ENCODE measurements at places on chromosomes 1 and 21.

- no peak for DNase-seq
These were observed 6.3 kb upstream of the PARP1 start for GRCh38 chr1:226414098-226414698.

DNA sequence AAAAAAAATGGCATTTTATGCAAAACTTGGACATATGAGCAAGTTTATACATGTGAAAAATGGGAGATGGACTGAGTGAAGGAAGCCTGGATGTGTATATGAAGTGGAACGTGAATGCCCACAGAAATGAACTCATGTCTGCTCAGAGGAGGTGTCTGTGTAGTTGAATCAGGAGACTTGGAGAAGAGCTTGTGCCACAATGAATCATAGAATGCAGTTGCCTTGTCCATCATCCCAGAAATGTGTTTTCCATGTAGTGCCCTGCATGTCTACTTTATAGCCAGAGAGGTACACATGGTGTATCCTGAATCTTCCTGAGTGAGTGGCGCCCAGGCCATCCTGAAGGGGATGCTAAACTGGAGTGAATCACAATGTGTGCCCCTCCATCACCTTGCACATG is 2.6 kb upstream of the ILDR2 start:
- no peak for DNase-seq

DNA sequence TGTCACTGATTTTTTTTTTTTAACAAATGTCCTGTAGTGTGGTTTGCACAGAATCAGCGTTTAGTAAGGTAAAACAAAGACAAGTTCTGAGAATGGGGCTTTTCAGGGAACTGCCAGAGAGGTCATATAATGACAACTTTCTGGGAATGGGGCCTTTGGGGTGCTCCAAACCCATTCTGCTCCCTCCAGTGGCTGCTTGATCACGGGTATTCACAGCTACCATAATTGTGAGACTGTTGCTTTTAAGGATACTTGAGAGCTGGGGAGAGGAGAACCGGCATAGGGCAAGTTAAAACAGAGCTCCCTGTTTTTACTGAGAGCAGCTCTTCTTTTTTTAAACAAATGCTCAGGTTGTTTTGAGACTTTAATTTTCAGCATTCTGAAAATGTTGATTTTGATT is 48.2 kb downstream of the CYP2J2 start:
- DNase-seq, result no peak

DNA sequence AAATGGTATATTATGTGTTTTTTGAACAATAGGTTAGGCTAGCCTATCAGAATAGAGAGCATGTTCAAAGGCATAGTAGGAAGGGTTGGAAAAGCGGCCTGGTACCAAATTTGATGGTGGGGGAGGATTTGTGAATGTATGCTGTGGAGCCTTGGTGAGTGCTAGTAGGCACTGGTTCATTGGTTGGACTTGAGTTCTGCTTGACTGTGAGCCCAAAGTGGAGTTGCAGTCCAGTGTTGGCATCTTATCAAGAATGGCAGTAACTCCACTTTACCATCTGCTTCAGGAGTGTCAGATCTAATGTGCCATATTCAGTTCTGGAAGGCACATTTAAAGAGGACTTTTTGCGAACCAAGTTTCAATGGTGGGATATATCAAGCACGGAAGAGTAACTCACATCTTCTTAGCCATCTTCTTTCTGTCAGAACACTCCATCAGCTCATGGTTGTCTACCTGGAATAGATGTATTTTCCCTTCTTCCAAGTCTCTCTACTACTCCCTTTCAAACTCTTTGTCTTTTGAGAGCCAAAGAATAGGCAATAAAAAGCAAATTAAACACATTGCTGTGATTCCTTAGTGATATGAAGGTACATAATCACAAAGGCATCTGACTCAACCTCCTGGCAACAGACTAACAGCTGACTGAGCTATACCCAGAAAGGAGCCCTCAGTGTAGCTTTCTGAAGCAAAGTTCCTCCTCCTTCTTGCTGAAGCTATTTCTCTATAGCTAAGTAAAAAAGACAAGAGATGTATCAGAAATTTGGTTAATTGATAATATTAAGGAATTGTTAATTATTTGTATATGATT is 21.7 kb downstream of the LRRC8B start:
- DNase-seq, result peak; percentile 38

DNA sequence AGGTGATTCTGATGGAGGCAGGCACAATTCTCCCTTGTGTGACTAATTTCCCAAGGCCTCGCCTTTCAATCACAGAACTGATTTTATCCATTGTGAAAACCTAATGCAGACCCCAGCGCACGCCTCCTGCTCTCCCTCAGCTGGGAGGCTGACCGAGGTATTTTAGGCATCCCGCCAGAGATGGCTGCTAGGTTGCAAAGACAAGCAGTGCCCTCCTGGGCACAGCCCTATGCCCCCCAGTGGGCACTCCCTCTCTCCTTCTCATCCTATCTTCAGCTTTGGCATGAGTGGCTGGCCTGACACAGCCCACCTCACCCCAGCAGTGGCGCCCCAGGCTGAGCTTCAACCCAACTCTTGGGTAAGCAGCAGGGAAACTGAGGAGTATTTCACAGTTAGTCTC is 24.2 kb upstream of the ZNF648 start:
- DNase-seq, result no peak

DNA sequence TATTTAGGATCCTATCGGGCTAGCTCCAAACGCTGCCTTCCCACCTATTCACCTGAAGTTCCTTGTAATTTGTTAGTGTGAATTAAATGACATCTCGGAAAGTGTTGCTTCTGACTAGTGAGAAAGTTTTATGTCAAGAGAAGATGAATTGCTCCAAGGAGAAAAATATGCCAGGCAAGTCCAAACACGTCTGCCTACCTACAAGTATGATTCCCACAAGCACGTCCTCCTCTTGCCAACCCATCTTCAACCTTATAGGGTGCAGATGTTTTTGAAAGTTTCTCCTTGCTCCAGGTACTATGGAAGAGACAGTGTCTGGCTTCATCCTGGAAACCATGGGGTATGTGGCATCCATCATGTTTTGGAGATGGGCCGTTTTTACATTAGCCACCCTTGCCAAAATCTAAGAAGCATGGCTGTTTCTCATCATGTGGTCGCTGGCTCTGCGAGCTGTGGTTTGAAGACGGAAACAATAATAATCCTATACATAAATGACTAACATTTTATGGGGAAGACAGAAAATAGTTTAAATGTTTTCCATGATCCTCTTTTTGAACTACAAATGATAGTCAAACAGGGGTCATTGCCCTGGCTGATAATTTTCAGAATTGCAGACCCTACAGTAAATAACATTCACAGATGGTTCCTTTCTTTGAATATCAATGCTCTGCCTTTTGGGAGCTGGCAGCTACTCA is 505.8 kb downstream of the SMYD3 start:
- DNase-seq, result peak; percentile 91

- DNase-seq, result no peak
These were observed 49.5 kb upstream of the LYPLAL1 start for GRCh38 chr1:219124163-219124562.

GRCh38 chr21:17793246-17794123 is 25.7 kb downstream of the C21orf91 start:
- DNase-seq, result peak; percentile 23

GRCh38 chr21:42554251-42554961 is 40.8 kb downstream of the SLC37A1 start:
- DNase-seq, result no peak

- peak; percentile 99 for DNase-seq
These were observed 316.9 kb upstream of the ADGRL4 start for GRCh38 chr1:79323239-79324025.

GRCh38 chr1:186289943-186290545 is 85.0 kb downstream of the TPR start:
- DNase-seq, result no peak

DNA sequence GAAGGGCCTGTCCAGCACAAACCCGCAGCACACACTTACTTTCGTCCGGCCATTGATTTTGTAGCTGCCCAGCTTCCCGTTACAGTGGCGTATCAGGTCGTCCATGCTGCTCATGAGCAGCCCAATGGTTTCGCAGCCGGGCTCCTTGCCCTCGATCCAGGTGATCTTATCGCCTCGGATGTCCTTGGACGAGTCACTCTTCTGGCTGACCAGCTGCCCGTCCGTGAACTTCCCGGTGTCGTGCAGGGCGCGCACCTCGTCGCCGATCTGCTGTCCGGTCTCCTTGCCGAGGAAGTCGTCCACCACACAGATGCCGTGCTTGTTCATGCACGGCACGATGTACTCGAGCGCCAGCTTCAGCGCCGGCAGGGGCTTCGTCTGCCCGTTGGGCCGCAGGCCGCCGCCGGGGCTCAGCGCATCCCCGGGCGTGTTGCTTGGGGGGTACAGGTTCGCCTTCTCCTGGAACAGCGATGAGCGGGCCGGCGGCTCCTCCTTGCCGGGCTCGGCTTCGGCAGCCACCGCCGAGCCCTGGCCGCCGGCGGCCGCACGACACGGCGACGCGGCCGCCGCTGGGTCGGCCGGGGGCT is 1.0 kb downstream of the EGLN1 start:
- peak; percentile 27 for DNase-seq

DNA sequence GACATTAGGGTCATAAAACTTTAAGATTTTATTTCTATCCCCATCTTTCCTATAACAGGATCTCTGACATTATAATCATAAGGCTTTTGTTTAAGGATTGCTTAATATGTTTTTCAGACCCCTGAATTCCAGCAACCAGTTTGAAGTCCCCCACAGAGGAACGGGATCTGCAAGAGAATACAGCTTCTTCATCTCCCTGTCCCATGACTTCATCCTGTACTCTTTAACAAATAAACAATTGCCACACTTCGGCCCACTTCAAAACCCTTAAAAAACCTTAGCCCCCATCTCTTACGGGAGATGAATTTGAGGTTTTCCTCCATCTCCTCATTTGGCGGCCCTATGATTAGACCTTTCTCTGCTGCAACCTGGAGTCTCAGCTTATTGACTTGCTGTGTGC is 35.8 kb downstream of the TESK2 start:
- no peak for DNase-seq

- peak; percentile 22 for DNase-seq
These were observed 479.3 kb upstream of the RUNX1 start for GRCh38 chr21:35528116-35529042.

- no peak for DNase-seq
These were observed 44.3 kb upstream of the IL10 start for GRCh38 chr1:206816390-206817287.

DNA sequence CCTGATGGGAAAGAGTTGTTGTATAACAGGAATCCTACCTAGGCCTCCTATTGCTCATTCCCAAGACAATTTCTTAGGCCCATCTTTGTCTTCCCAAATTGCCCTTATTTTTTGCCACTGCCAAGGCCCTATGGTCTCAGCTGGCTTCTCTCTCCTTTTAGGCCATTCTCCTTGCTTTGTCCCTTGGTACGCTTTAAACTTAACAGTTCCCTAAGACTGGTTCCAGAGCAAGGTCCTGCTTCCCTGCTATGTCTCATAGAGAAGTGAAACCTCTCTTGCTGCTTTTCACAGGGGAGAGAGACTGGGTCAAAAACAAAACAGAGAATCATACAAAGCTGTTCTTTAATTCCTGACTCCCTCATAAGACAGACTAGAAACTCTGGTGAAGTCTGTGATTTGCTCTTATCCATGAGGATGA is 77.1 kb downstream of the XCL2 start:
- DNase-seq, result no peak

DNA sequence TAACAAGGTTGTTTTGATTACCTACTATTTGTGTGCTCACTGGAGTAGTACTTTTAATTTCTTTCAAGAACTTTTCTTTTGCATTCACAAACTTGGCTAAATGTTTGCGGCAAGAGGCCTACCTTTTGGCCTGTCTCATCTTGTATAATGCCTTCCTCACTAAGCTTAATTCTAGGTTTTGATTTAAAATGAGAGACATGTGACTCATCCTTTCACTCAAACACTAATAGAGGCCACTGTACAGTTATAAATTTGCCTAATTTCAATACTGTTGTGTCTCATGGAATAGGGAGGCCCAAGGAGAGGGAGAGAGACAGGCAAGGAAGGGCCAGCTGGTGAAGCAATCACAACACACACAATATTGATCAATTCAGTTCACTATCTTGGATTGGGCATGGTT is 66.1 kb downstream of the ZNF644 start:
- DNase-seq, result no peak

Measured in fibroblast of skin of scalp (primary cell).